ENCODE measurements at places on chromosomes 12 and 14.

DNA sequence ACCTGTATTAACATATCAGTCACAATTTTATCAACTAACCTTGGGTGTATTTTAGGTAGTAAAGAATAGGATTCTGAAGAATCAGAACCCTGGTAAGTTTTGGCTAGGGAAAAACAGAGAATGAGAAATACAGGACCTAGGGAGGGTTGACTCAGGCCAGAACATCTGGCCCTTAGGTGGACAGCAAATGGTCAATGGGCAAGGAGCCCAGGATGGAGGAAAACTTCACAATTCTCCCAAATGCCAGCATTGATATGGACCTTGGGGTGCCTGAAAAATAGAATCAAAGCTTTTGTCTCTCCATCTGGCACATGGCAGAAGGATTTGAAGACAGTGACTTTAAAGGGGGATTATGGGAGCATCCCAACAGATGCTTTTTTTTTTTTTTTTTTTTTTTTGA lies 32.7 kb upstream of the PRPF39 start:
- DNase-seq = no peak

DNA sequence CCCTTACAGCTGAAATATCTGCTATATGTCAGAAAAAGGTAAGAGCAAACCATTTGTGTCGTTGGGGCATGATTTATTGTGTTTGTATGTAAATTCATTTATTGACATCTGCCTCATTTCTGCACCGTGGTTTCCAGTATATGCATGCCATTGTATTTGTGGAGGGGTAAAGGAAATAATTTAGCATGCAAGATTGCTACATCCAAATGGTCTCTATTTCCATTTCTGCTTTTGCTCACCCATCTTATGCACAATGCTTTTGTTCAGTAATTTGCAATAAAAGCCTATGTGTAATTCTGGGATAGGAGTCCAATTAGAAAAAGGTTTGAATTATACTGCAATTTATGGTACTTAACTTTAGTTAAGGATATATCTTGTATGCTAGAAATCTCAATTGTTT lies 101.8 kb downstream of the UNC79 start:
- no peak for DNase-seq

- DNase-seq = no peak
Observed at GRCh38 chr12:27425306-27425705, 21.2 kb upstream of the SMCO2 start.

DNA sequence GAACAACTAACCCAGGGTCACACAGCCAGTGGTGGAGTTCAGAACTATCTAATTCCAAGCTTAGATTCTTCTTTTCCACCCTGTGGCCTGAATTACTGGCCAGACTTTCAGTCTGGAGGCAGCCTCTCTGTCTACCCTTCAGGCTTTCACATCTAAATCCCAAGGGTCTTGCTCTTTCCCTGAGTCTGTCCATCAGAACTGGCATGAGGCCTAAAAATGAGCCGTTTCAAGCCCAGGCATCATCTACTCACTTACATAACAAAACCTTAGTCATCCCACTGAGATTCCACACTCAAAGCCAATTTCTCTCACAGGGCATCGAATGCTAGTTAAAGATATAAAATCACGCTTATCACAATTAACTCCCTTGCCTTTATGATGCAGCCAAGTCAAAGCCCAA lies 1.3 kb upstream of the PTGDR start:
- DNase-seq = no peak

- no peak for DNase-seq
Observed at GRCh38 chr12:3634348-3634747, 118.6 kb downstream of the CRACR2A start.

GRCh38 chr12:98998697-98999299 lies 353.7 kb downstream of the APAF1 start:
- no peak for DNase-seq

- DNase-seq = no peak
Observed at GRCh38 chr12:33649992-33650391, 210.4 kb upstream of the SYT10 start.

- no peak for DNase-seq
Observed at GRCh38 chr12:68350753-68351152, 18.6 kb upstream of the MDM1 start.

DNA sequence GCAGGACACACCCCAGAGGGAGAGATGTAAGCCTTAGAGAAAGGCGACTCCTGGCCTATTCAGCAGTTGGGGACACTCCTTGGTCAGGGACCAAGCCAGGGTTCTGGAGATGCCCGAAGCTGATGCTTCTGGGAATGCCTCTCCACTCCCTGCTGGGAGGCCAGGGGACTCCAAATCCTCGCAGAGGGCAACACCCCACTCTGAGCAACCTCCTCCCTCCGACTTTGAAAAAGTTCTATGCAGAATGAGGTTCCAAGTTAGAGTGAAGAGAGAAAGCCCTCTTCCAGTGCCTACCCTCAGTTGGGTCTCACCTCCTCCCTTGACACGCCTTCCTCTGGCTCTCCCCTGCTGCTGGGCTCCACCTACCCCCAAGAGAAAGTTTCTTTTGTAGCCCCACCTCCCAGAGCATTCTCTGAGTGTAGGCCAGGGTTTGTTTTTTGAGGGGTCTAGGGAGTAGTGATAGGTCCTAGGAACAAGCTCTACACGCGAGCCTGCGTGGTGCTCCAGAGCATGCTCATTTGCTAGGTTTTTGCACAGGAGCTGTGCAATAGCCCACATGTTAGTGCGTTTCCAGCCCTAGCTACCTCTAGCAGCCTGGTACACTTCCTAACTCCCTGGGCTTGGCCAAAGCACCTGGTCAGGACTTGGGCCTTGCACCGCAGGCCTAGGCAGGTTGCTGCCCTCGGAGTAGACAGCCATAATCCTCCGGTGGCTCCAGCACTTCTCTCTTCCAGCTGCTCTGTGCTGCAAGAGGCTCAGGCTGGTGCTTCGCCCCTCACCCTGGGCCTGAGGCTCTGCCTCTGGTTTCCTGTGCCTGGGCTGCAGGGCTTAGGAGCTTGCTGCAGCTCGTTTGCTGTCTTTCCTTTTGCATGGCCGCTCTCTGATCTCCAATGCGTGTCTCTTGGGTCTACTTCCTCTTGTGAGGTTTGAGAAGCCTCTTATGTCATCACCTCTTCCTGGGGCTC lies 590 bp upstream of the CEBPE start:
- DNase-seq = peak; percentile 47

DNA sequence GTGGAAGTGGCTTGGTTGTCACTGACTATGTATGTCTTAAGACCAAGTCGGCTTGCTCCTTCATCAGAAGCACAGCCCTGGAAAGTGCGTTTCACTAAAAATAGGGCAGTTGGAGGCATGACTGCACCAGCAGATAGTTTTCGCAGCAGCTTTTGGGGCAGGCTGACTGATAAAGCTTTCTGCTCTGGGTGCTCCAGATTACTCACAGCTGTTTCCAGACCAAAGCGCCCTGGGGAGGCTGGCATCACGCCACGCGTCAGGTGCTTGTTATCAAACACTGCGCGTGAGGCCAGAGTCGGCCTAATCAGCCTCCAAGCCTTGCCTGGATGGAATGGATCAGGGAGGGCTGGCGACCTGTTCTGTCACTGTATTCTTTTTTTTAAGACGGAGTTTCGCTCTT lies 13.3 kb upstream of the LRRC10 start:
- no peak for DNase-seq

DNA sequence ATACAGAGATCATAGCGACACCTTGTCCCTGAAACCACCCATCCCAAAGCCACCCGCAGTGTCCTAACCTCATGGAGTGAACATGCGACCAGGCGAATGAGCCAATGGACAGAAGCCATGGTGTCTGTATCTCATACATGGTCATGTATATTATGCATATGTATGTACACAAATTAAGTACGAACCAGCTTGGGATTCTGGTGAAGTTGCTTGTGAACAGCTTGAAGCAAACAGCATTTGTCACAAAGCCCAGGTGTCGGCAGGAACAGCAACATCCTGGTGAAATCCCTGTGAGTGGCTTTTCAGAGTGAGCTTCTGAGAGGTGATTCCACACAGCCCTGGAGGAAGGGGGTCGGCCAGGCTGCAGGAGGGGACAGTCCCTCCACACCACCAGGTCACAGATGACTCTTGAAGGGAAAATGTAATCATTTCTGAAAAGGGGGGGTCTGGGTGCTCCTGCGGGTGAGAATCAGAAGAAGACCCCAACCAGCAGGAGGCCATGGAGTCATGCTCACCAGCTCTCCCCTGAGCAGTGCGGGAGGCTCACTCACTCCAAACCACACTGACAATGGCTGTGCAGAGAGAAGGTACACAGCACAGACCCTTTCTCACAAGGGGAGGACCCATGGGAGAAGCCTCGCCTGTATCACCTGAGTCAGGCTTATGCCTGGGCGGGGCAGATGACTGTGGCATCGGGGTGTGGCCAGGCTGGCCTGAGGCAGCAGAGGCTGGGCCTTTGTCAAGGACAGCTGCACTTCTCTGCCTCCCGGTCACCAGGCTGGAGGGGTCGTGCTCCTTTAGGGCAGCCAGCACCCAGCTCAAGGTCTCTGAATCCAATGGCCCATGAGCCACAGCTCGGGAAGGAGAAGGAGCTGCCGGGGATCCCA lies 14.3 kb downstream of the CHGA start:
- no peak for DNase-seq

- no peak for DNase-seq
Observed at GRCh38 chr12:111942557-111942956, 70.4 kb downstream of the TMEM116 start.

DNA sequence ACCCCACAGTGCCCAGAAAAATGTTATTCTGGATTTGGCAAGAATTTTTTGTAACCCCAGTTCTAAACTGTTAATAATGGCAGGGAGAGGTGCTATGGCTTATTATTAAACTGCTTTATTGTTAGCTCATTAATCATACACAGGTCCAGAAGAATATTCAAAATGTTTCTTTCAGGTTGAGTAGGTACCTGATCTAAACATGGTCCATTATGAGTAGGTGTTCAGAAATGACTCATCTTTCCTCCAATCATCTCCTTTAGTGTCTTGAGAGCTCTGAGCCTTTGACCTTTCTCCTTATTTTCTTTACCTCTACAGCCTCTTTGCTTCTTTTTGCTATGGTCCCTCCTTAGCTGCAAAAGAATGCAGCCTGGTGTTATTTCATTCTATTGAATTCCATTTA lies 211.0 kb upstream of the GARIN6 start:
- no peak for DNase-seq

DNA sequence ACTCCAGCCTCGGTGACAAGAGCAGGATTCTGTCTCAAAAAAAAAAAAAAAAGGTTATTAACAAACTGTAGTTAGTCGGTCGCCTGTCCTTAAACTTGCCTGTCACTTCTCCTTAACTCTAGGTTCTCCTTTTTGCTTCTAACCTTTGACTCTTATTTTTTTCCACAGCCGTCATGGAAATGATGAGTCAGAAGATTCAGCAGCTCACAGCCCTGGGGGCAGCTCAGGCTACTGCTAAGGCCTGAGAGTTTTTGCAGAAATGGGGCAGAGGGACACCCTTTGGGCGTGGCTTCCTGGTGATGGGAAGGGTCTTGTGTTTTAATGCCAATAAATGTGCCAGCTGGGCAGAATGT lies 418 bp upstream of the MYG1 start:
- DNase-seq = no peak

DNA sequence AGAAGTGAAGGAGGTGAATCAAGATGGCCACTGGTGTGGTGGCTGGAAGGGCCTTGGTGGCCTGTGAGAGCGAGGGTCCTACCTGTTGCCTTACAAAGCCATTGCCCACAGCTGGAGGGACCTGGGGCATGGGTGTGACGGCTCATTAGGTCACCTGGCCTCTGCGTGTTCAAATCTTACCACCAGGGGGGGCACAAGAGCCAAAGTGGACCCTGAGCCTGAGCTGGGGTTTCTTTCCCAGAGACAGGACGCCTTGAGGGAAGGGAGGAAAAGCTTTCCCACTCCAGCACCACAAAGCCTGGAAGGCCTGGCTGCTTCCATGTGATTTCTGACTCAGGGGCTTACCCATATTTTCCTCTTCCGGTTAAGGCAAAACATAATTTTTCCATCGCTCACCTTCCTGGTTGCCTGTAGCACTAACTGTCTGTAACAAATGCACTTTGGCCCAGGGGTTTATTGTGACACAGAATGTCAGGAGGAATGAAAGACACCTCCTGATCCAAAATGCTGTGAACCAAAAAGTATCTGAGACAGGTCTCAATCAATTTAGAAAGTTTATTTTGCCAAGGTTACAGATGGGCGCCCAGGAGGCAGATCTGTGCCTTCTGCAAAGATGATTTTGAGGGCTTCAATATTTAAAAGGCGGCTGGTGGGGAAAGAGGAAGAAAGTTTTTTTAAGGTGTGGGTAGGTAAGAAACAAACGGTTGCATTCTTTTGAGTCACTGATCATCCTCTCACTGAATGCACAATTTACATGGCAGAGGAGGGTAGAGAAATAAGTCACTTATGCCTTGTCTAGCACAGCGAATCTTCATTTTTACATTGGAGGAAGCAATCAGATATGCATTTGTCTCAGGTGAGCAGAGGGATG lies 4.3 kb upstream of the CD9 start:
- DNase-seq = peak; percentile 59

GRCh38 chr14:20002319-20002718 lies 356 bp downstream of the OR4Q2 start:
- no peak for DNase-seq

- no peak for DNase-seq
Observed at GRCh38 chr12:95083938-95084337, 10.5 kb upstream of the NR2C1 start.

DNA sequence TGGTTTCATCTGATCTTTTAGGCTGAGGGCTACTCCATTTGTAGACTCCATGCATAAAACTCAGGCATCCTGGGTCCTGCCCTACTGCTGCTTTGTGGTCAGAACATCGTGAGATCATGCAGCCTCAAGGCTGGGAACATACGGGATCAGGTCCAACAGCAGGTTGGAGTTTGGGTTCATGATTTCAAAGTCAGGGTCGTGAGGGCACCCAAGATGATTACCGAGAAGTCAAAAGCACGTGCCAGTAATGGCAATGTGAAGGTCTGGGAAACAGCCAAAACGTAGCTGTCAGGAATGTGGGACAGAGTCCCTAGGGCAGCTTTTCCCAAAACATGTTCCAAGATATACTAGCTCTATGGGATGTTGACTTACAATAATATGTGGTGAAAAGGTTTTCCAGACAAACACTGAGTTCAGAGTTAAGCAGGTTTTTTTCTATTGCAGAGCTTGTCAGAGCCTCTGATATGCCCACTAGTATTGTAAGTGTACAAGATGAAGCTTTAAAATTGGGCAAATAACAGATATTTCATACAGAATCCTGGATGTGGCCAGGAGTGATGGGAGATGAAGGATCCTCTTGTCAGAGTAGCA lies 130.3 kb upstream of the DNM1L start:
- no peak for DNase-seq

DNA sequence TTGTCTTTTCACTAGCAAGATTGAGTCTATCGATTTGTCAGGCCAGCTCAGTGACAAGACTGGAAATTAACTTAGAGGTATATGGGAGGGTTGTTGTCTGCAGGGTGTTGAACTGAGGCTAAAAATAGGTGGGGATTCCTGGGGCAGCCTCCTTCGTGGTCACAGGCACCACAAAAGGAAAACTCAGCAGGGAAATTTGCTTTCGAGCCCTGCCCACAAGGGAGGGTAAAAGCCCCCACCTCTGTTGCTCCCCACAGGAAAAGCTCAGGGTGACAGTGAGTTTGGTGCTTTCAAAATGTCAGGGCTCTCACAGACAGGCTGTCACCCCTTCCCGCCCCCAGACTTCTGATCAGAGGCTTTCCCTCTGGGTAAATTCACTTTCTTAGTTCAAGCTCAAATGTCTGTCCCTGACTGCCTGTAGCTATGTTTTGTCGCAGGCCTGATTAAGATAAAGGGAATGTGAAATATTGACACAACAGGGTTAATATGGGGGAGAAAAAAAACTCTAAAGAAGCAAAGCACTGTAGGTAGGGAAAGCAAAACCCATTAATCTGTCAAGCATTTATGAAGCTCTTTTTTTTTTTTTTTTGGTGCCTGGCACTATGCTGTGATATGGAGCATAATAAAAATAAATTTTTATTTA lies 11.7 kb upstream of the NFKBIA start:
- DNase-seq = peak; percentile 46

GRCh38 chr12:57740656-57741412 lies 2.3 kb upstream of the AGAP2 start:
- peak; percentile 82 for DNase-seq

Measured in T-cell (primary cell).